B cell (primary cell): ENCODE measurements at places on chromosomes 7 and 10. TPM values are rescaled to one million over a fixed set of nuclear protein-coding genes. Genes with fewer than 3 reads are reported as not detected.

The PLXNA4 gene
- 0.03 TPM in 1 of 2 replicates, not detected in the other for polyA plus RNA-seq

The PMPCB gene
- 61.9 and 80.3 TPM in 2 replicates for polyA plus RNA-seq

The MNX1 gene
- not detected in 2 replicates for polyA plus RNA-seq

The C10orf62 gene
- polyA plus RNA-seq = not detected in 2 replicates

The DENND10 gene
- 15.4 and 16.6 TPM in 2 replicates for polyA plus RNA-seq

The PPP1R3C gene
- not detected in 2 replicates for polyA plus RNA-seq

GRCh38 chr7:33790746-33791145 lies 114.6 kb upstream of the BMPER start:
- no peak for DNase-seq

DNA sequence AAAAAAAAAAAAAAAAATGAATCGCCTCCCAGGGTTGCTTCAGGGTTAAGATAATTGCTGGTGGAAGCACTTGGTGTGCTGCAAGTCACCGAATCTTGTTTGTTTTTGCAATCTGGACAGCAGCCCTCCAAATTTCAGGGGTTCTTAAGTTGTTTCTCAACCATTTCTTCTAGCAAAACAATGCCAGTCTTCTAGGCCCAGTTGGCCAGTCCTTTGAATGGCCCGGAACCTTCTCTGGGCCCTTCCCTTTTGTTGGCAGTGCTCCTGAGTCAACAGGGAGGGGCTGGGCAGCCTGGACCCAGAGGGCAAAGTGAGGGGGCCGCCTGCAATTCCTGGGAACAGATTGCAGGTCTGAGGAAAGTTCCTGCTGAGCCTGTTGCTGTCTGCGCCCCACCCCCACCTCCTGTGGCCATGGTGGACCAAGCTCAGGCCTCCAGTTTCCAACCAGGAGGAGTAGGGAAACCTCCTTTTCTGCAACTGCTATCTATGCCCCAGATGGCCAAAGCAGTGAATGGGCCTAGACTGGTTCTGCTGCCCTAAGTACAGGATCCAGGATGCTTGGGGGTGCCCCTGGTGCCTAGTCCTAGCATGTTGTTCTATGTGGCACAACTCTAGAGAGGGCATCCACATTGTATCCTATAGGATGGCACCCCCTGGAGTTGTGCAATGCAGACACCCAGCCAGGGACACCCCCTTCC lies 31.4 kb upstream of the PDCD4 start:
- no peak for DNase-seq

DNA sequence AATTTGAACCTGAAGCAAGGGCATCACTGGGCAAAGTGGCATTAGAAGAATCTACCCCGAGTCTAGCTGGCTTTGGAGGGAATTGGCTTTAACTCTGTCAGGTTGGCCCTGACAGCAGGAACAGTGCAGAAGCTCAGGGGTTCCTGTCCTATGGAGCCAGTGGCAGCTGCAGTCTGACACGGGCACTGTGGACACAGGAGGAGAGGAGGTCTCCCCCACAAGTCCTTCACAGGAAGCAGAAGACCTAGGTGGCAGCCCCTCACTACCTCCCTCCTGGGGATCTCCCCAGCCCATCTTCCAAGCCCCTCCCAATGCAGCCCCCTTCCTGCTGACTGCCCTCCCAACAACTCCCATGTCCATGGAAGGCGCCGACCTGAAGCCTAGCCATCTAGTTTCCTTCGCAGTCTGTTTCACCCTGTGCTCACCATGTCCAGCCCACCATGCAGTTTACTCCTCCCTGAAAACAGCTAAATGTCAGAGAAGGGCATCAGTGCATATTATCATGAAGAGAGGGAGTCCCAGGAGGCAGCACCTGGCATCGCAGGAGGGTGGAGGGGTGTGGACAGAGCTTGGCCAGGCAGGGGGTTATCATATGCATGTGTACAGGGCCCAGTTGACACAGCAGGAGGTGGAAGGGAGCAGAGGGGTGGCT lies 17.9 kb upstream of the GDF10 start:
- DNase-seq = no peak

- no peak for DNase-seq
These were observed 2.2 kb downstream of the MRPS17 start for GRCh38 chr7:55953707-55954475.

- DNase-seq = no peak
These were observed 16.4 kb downstream of the MTERF1 start for GRCh38 chr7:91864070-91864469.

DNA sequence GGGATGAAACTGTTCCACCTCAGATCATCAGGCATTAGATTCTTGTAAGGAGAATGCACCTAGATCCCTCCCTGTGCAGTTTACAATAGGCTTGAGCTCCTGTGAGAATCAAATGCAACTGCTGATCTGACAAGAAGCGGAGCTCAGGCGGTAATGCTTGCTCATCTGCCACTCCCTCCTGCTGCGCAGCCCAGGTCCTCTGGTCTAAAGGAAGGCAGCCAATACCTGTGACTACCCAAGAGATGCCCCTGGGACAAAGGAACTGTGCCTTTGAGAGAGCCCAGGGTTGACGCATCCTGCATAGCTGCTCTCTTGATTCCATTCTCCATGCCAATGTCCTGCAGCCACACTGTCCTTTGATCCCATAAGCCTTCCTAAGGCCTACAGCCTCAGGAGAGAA lies 73.1 kb downstream of the ADCYAP1R1 start:
- no peak for DNase-seq

GRCh38 chr10:15745751-15746150 lies 26.0 kb upstream of the ITGA8 start:
- no peak for DNase-seq

DNA sequence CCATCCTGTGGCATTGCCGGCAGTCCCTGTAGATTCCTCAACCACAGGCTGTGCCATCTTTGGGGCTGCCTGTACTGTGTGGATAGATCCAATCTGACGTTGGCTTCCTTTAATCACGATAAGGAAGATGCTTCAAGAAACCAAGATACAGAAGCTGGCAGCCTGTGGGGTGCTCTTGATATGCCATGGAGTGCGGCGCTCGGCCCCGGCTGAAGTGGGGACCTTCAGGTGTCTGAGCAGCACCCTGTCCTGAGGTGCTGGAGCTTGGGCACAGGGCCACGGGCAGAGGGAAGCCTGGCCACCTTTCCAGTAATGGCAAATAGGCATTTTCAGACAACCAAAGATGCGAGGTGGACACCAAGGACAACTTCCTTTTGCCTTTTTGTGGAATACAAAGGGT lies 139.5 kb downstream of the ACTR3B start:
- DNase-seq = no peak

DNA sequence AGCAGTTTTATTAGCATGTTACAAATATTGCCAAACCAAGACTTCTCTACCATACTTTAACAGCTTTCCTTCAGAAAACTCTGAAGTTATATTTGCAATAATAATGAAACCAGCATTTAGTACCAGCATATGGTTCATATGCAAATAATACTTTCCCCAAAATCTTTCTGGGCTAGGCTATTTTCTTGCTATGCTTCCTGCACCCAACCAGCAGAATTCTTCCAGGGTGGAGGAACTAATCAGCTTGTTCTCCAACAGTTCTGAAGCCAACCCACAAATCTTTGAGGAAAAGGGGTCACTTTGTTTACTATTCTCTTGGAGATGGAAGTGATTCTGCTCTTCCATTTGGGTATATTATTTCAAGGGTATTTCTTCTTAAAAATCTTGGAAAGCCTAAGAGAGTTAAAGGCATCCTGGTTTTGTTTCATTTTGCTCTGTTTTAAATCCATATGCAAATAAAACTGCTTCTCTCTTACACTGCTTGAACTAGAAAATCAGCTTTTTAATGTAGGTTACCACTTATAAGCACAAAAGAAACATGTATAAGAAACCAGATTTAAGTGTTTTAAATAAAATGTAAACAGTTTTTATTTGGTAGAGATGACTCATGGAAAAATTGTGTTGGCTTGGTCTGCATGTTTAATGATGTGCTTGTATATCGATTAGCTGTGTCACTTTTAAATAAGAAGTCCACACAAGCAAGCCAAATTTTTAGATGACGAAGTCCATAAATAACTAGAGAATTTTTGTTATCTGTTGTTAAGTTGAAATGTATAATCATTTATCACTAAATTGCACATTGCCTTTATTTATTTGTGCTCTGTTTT lies 103.7 kb downstream of the HECTD2 start:
- no peak for DNase-seq
